ENCODE measurements at places on chromosomes 6 and 20. TPM values are rescaled to one million over a fixed set of nuclear protein-coding genes. Genes with fewer than 3 reads are reported as not detected.

DEF6 gene
- total RNA-seq, result 125 TPM

- no peak for DNase-seq
- H3K27me3 ChIP-seq, result peaks cover 5% of the 10 kb centered on the region
- H3K4me3 ChIP-seq, result no peak overlapping the region
- H3K4me1 ChIP-seq, result peaks cover 52% of the 10 kb centered on the region
- no peak overlapping the region for H3K27ac ChIP-seq
Observed at GRCh38 chr6:119459207-119459974, 109.8 kb upstream of the MAN1A1 start.

AGER gene
- 20.2 TPM for total RNA-seq

SLC25A27 gene
- not detected for total RNA-seq

PRR18 gene
- not detected for total RNA-seq

DNA sequence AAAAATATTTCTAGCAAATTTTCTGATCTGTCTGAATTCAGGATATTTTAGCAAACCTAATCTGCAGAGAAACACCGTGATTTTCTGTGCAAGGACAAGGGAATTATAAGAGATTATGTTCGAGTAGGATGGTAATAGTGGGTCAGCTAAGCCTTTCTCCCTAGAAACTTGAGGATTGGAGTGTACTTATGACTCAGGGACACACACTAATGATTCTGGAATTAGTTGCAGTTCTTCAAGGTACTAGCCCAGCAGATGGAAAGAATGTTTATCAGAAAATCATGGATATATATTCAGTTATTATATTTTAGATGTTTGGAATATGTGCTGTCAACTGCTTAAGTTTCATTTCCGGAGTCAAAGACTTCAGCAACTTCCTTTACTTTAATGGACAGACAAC, 177.1 kb upstream of the MAP3K7 start:
- no peak overlapping the region for H3K27ac ChIP-seq
- no peaks in the 10 kb centered on the region for H3K4me1 ChIP-seq
- H3K4me3 ChIP-seq, result no peak overlapping the region
- H3K36me3 ChIP-seq, result no peaks in the 10 kb centered on the region
- peaks cover 2% of the 10 kb centered on the region for H3K27me3 ChIP-seq
- no peak for DNase-seq

GRCh38 chr6:26086211-26086610, 1.0 kb upstream of the HFE start:
- H3K27ac ChIP-seq, result no peak overlapping the region
- H3K27me3 ChIP-seq, result no peaks in the 10 kb centered on the region
- H3K4me3 ChIP-seq, result peak overlapping the region; percentile 43
- H3K4me1 ChIP-seq, result peaks cover 46% of the 10 kb centered on the region
- H3K36me3 ChIP-seq, result peaks cover 6% of the 10 kb centered on the region

DNA sequence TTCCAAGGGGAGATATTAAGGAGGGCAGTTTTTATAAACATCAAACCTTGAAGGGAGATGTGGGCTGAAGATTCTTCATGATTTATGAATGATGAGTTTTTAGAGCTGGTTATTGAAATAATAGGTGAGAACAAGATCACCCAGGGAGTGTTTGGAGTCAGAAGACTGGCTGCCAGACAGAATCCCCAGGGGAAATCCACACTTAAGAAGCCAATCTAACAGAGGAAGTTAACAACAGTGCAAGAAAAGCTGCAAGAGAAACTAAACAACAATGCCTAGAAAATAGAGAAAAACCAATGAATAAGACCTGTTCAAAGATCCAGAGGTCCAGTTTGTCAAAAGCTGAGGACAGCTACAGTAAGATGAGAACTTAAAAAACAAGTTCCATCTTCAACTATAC, 167.9 kb upstream of the MAN1A1 start:
- no peak overlapping the region for H3K27ac ChIP-seq
- H3K4me1 ChIP-seq, result peaks cover 14% of the 10 kb centered on the region
- no peak for DNase-seq
- no peaks in the 10 kb centered on the region for H3K36me3 ChIP-seq

DNA sequence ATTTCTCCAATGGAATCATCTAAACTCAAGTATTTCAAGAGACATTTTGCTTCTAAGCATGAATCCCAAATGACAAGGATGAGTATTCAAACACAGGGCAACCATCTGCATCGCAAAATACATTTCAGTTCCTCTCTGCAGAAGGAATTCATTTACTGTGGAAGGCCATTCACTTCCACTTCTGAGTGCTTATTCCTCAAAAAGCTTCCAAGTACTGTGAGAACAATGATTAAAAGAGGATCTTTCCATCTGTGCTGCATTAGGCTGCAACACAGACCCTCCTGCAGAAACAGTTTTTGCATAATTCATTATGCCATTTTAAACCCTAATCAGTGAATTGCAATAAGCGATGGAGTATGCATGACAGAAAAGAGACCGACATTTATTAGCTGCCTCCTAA, 52.5 kb downstream of the ARHGAP18 start:
- no peaks in the 10 kb centered on the region for H3K36me3 ChIP-seq
- no peak for DNase-seq
- no peak overlapping the region for H3K27ac ChIP-seq
- H3K27me3 ChIP-seq, result no peaks in the 10 kb centered on the region
- H3K4me1 ChIP-seq, result peaks cover 28% of the 10 kb centered on the region

DNA sequence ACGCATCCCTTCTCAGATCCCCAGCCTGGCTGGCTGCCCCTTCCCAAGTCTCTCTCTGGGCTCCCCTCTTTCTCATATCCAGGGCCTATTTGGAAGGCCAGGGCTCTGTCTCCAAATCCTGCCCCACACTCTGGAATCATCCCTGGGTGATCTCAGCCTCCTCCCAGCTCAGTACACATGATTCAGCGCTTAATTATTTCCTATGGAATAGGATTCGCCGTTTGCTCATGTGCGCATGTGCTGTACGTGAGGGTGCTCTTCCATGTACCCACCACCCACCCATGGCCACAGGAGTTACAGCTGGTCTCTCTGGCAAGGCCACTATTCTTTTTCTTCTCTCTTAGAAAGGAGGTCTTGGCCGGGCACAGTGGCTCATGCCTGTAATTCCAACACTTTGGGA, 81.7 kb upstream of the FOXP4 start:
- no peak overlapping the region for H3K27ac ChIP-seq
- H3K36me3 ChIP-seq, result no peaks in the 10 kb centered on the region
- H3K4me3 ChIP-seq, result no peak overlapping the region
- no peak for DNase-seq

RBM24 gene
- total RNA-seq, result not detected

GRCh38 chr6:157741948-157742556, 81.0 kb upstream of the SNX9 start:
- H3K4me1 ChIP-seq, result no peaks in the 10 kb centered on the region
- no peak for DNase-seq
- peaks cover 3% of the 10 kb centered on the region for H3K36me3 ChIP-seq
- H3K4me3 ChIP-seq, result no peak overlapping the region

GRCh38 chr20:48739395-48740291, 88.2 kb downstream of the PREX1 start:
- peak overlapping the region; percentile 95 for H3K27ac ChIP-seq
- H3K4me3 ChIP-seq, result peak overlapping the region; percentile 54
- no peaks in the 10 kb centered on the region for H3K27me3 ChIP-seq
- peaks cover 68% of the 10 kb centered on the region for H3K4me1 ChIP-seq

- DNase-seq, result no peak
- no peak overlapping the region for H3K27ac ChIP-seq
- H3K4me3 ChIP-seq, result no peak overlapping the region
- peaks cover 9% of the 10 kb centered on the region for H3K4me1 ChIP-seq
Observed at GRCh38 chr6:25062070-25062811, 126.5 kb upstream of the RIPOR2 start.

DNA sequence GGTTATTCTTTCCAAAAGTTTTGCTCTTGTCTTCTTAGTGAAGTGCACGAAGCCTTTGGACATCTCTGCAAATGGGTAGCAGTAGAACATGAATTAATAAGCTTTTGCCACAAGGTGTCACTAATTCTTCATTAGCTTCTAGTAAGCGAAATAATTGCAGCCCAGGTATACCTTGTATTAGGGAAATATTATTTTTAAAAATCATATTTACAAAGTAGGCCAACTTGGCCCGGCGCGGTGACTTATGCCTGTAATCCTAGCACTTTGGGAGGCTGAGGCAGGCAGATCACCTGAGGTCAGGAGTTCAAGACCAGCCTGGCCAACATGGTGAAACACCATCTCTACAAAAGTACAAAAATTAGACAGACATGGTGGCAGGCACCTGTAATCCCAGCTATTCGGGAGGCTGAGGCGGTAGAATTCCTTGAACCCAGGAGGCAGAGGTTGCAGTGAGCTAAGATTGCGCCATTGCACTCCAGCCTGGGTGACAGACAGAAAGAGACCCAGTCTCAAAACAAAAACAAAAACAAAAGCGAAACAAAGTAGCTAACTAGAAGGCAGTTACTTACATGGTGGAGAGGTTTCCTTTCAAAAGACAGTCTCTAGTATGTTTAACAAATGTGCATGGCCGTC, 8.8 kb upstream of the RSPH3 start:
- H3K4me3 ChIP-seq, result no peak overlapping the region
- H3K4me1 ChIP-seq, result peaks cover 14% of the 10 kb centered on the region
- no peaks in the 10 kb centered on the region for H3K27me3 ChIP-seq

OLIG3 gene
- not detected for total RNA-seq

- no peak overlapping the region for H3K4me3 ChIP-seq
- H3K36me3 ChIP-seq, result no peaks in the 10 kb centered on the region
- no peak overlapping the region for H3K27ac ChIP-seq
- H3K4me1 ChIP-seq, result no peaks in the 10 kb centered on the region
Observed at GRCh38 chr6:130296854-130297253, 69.0 kb upstream of the TMEM200A start.

DNA sequence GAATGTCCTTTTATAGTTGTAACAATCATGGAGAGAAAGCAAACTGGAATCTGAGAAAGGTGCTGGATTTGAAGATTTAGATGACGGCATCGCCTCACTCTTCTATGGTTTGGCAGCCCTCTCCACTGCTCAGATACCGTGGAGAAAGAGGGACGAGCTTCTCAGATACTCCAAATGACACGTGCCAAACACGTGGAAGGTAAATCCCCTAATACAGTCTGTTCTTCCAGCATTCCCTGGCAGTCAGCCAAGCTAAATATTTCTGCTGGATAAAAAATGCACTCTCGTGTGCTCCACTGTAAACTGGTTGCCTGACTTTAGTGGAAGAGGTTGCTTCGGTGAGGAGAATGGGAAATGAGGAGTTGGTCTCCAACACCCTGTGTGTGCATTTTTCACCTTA, 16.7 kb upstream of the PRDM1 start:
- H3K4me1 ChIP-seq, result peaks cover 18% of the 10 kb centered on the region
- DNase-seq, result no peak
- H3K27me3 ChIP-seq, result peaks cover 26% of the 10 kb centered on the region
- no peak overlapping the region for H3K27ac ChIP-seq

FBXL4 gene
- 13.1 TPM for total RNA-seq

POPDC3 gene
- total RNA-seq, result not detected

HRH3 gene
- not detected for total RNA-seq

FLRT3 gene
- total RNA-seq, result not detected

GDAP1L1 gene
- 0.08 TPM for total RNA-seq

PTK6 gene
- total RNA-seq, result 0.16 TPM

MLN gene
- total RNA-seq, result not detected

DNA sequence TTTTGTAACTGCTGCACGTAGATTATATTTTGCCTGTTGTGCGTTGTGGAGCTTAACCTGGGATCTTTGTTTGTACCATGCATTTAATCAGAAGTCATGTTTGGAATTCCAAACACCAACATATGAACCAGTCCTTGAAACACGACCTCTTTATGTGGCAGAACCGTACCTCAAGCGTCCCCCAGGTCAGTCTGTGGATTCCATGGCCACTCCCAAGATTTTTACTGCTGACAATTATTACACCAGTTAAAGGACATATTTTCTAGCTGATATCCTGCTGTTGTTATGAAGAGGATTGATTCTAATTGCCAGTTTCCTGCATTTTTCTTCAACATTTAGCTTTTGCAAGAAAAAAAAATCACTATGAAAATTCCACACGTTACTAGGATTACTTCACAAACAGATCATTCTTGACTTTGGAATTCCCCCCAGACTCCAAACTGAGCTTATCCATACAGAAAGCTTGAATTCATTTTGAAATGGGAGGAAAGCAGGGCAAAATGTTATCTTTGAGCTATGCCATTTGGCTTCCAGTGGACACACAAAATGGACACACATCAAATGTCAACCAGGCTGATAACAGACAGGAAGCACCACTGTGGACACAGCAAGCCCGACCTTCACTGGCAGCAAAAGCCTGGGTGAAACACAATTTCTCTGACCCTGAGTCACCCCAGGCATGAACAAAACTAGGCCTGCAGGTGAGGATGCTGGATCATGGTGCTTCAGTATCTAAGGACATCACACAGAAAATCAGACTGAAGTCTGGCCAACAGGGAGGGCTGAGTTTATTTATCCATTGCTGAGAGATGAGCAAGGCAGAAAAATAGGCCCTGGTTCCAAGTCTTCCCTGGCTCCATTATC, 542.9 kb upstream of the JAG1 start:
- H3K27me3 ChIP-seq, result no peaks in the 10 kb centered on the region
- no peak overlapping the region for H3K27ac ChIP-seq
- no peaks in the 10 kb centered on the region for H3K36me3 ChIP-seq
- no peaks in the 10 kb centered on the region for H3K4me1 ChIP-seq
- DNase-seq, result no peak
- no peak overlapping the region for H3K4me3 ChIP-seq

- no peak overlapping the region for H3K27ac ChIP-seq
- DNase-seq, result no peak
- no peak overlapping the region for H3K4me3 ChIP-seq
- peaks cover 3% of the 10 kb centered on the region for H3K27me3 ChIP-seq
- H3K36me3 ChIP-seq, result no peaks in the 10 kb centered on the region
- H3K4me1 ChIP-seq, result no peaks in the 10 kb centered on the region
Observed at GRCh38 chr6:152598421-152598820, 38.7 kb downstream of the SYNE1 start.

GRCh38 chr6:155472886-155473285, 17.2 kb upstream of the NOX3 start:
- H3K4me3 ChIP-seq, result no peak overlapping the region
- no peaks in the 10 kb centered on the region for H3K36me3 ChIP-seq
- H3K4me1 ChIP-seq, result no peaks in the 10 kb centered on the region
- no peaks in the 10 kb centered on the region for H3K27me3 ChIP-seq

DNA sequence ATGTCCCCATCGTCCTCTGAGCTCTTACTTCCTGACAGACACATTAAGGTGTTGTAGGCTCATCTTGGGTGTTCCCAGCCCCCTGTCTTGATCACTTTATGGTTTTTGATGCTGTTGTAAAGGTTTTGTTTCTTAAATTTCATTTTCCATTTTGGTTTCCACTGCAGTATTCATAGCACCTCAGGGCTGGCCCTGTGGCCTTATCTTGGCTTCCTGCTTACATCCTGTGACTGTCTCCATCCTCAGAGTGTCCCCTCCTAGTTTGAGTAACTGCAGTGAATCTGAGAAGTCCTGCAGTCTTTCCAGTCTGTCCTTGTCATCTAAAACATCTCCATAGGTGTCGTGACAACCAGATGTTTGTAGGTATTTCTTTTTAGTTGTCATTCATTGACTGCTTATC, 50.9 kb downstream of the JARID2 start:
- peak overlapping the region; percentile 34 for H3K4me3 ChIP-seq
- peaks cover 2% of the 10 kb centered on the region for H3K27me3 ChIP-seq
- peak; percentile 34 for DNase-seq
- peaks cover 33% of the 10 kb centered on the region for H3K36me3 ChIP-seq

- peak overlapping the region; percentile 55 for H3K4me3 ChIP-seq
- peaks cover 93% of the 10 kb centered on the region for H3K4me1 ChIP-seq
- H3K36me3 ChIP-seq, result peaks cover 62% of the 10 kb centered on the region
- no peaks in the 10 kb centered on the region for H3K27me3 ChIP-seq
Observed at GRCh38 chr20:51535075-51535386, 7.5 kb downstream of the NFATC2 start.

Data from activated T-helper 1 cell treated with anti-CD3 and anti-CD28 coated beads, Interleukin-12 subunit alpha, Interleukin-12 subunit beta, Interleukin-2, Interleukin-4 antibody, amounts not matched to agents 30 ng/mL and 10 ng/mL and 1 ng/mL, durations not matched to agents 14 hours and 24 hours and 36 hours (primary cell).